ENCODE measurements at places on chromosomes 2 and 18. TPM values are rescaled to one million over a fixed set of nuclear protein-coding genes. Genes with fewer than 3 reads are reported as not detected.

DNA sequence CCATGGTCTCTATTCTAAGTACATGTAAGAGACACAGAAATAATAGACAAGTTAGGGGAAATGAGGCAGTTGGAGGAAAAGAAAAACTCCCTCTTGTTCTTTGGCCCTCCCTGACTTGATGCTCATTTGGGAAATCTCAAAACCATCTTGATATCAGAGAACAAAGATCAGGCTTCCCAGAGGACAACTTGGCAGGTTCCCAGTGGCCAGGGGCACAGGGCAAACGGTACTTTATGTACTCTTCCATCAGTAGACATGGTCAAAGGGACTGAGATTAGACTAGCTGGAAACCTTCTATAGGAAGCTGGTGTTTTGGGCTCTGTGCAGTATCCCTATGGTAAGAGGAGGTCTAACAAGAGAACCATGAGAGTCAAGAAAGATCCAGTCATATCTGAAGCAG, 56.6 kb downstream of the NCKAP5 start:
- no peak overlapping the region for H3K4me3 ChIP-seq
- H3K27ac ChIP-seq = no peak overlapping the region

DNA sequence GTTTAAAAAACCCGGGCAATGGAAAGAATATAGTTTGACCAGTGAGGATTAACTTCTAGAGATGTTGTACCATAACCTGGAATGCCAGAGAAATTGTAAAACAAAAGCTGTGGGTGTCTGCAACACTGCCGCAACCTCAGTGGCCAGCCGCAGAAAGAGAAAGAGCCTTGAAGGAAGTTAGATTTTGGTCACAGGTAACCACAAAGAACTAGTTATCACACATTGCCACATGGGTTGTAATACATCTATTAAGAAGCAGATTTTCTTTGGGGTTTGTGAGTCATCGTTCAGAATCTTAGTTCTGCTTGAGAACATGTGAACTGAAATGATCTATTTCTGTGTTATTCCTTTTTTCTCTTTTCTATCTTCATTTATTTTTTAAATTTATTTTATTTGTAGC, 222.9 kb upstream of the AGAP1 start:
- no peak overlapping the region for H3K4me3 ChIP-seq
- no peaks in the 10 kb centered on the region for H3K27me3 ChIP-seq
- DNase-seq = no peak
- H3K4me1 ChIP-seq = no peaks in the 10 kb centered on the region

DNA sequence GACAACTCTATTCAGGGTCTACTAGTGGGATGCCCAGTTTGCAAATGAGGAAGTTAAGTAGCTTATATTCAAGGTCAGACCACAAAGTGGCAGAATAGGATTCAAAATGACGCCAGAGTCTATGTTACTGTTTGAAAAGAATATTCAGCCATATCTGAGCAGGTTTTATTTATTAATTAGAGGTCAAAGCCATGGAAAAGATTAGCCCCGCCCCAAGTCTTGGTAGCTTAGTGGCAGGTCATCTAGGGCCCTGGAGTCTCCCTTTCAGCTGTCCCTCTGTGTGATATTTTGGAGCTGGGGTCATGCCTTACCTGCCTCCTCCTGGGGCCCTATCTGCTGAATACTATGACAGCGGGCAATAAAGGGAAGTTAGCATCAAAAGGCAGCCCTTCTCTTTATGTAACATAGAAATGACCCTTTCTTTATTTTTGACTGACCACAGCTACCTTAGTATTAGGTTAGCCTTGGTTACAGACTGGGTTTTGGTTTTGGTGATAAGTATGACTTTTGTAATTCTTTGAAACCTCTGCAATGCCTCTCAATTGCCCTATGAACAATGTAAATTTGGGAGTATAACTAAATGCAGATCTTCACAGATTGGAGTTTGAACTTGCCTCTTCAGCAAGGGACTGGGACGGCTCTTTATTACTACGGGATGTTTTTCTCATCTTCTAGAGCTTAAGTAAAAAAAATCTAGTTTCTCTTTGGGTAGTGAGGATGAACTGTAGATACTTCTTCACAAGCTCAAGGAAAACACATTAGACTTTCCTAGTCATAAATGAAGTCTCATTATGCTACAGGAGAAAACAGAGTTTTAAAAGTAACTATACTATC, 153.0 kb upstream of the ITGA4 start:
- DNase-seq = no peak
- H3K27me3 ChIP-seq = no peaks in the 10 kb centered on the region
- no peak overlapping the region for H3K27ac ChIP-seq

GRCh38 chr2:54402350-54402749, 53.8 kb upstream of the SPTBN1 start:
- no peaks in the 10 kb centered on the region for H3K36me3 ChIP-seq
- H3K4me1 ChIP-seq = no peaks in the 10 kb centered on the region
- no peak overlapping the region for H3K27ac ChIP-seq
- no peak for DNase-seq
- no peak overlapping the region for H3K4me3 ChIP-seq

The GALNT5 gene
- not detected for total RNA-seq

- no peak overlapping the region for H3K4me3 ChIP-seq
- H3K27ac ChIP-seq = no peak overlapping the region
These were observed 166.0 kb upstream of the DSEL start for GRCh38 chr18:67682516-67682915.

DNA sequence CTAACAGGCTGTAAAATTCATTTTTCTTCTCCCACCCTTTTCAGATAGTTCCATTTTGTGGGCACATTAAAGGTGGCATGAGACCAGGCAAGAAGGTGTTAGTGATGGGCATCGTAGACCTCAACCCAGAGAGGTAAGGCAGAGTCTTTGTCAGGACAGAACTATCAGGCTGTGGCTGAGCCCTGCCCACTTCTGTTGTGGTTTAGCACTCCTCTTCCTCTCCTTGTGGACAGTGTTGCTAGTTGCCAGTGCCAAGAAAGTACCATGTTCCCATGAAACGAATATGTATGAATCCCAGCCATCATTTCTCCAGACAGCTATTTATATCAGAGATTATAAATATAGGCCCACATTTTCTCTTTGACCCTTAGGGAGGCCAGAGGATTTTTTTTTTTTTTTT, 1.6 kb downstream of the LGALSL start:
- DNase-seq = no peak
- no peaks in the 10 kb centered on the region for H3K27me3 ChIP-seq
- H3K4me3 ChIP-seq = no peak overlapping the region
- H3K36me3 ChIP-seq = peaks cover 7% of the 10 kb centered on the region
- peaks cover 22% of the 10 kb centered on the region for H3K4me1 ChIP-seq

DNA sequence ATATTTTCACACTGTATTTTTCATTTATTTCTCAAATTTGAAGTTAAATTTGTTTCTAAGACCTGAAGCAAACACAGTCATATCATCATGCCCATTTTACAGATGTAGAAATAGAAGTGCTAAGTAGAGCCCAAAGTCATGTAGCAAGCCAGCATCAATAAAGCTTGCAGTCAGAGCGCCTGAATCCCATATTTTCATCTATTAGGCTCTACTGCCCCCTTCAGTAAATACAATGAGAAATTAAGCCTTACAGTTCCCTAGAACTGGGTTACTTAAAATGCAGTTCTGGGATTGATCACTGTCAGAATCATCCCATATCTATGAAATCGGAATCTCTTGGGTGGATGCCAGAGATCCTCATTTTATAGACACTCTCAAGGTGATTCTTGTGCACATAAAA, 419.9 kb downstream of the TGIF1 start:
- no peaks in the 10 kb centered on the region for H3K27me3 ChIP-seq
- no peaks in the 10 kb centered on the region for H3K36me3 ChIP-seq
- DNase-seq = no peak
- peaks cover 13% of the 10 kb centered on the region for H3K4me1 ChIP-seq

The MAB21L4 gene
- not detected for total RNA-seq

DNA sequence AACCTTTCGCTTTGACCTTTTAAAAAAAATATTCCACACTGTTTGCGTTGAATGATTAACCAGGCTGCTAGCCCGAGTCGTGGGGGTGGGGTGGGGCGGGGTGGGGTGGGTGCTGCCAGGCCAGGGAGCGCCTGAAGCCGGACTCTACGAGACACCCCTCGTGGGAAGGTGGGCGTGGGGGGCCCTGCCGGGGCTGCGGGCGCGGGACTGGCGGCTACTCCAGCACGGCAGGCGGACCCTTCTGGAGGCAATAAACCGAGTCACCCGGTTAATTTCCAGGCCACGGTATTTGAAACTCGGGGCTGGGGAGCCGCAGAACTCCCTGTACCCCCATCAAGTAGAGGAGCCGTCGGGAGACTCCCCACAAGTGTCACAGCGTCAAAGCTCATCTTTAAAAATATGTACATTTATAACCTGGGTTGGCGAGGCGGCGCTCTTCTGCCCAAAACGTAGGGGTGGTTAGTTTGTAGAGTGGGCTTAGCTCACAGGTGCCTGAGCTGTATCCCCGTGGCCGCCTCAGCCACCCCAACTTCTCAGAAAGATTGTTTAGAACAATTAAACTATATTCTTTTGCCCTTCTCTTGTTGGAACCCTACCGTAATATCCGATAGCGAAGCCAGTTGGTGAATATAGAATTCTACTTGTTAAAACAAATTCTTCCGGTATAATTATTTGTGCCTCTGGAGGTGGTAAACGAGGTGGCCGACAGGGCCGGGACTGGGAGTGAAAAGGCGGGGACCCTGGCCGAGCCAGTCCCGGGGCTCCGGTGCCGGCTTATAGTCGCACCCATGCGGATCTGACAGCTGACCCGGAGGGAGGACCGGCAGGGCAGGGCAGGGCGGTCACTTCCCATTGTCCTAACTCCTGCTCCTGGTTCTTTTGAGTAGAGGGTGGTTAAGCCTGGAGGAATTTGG, 1.4 kb downstream of the B3GNT2 start:
- peak overlapping the region; percentile 96 for H3K27ac ChIP-seq
- peaks cover 37% of the 10 kb centered on the region for H3K4me1 ChIP-seq
- no peaks in the 10 kb centered on the region for H3K27me3 ChIP-seq
- peak overlapping the region; percentile 94 for H3K4me3 ChIP-seq

The MYCN gene
- 8.1 TPM for total RNA-seq

DNA sequence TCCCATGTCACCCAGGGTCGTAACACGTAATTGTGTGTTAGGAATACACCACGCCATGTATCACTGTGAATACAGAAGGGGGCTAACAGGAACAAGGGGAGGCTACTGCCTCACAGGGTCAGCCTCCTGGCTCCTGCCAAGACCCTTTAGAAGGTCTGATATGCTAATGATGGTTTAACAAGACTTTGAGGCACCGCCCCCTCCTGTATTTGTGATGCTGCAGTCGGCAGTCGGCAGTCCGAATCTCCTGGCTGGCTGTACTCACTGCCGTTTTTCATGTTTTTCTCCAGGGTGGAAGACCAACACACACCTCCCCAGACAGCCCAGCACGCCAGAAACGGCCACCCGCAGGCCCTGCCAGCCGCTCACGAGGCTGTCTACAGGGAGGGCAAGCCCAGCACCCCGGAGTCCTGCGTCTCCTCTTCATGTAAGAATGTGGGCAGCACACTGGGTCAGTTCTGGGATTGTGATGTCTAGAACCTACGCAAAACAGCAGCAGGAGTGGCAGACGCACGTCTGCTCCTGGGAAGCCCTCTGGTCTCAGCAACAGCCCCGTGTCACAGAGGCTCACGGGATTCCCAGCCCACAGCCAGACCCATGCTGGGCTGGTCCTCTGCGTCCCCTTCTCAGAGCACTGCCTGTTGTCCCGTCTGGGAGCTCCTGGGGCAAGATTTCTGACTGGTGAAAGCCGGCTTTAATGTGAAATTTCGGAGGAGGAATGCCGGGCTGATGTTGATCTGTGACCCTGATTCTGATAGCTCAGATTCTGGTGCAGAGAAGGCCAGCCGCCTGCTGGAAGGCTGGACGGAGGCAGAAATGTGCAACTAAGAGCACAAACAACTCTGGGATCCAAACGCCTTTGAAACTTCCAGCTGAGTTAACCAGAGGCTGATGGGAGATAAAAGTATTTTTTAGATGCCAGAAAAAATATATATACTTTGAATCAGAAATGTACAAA, 39.7 kb upstream of the B3GNT7 start:
- no peaks in the 10 kb centered on the region for H3K27me3 ChIP-seq
- H3K4me1 ChIP-seq = no peaks in the 10 kb centered on the region

GRCh38 chr2:647003-647560, 30.1 kb downstream of the TMEM18 start:
- H3K4me1 ChIP-seq = no peaks in the 10 kb centered on the region
- no peak overlapping the region for H3K4me3 ChIP-seq
- H3K36me3 ChIP-seq = no peaks in the 10 kb centered on the region
- H3K27me3 ChIP-seq = no peaks in the 10 kb centered on the region
- H3K27ac ChIP-seq = no peak overlapping the region

GRCh38 chr2:57759131-57759530, 287.5 kb upstream of the VRK2 start:
- H3K4me1 ChIP-seq = peaks cover 8% of the 10 kb centered on the region
- no peak overlapping the region for H3K27ac ChIP-seq
- H3K27me3 ChIP-seq = no peaks in the 10 kb centered on the region
- no peaks in the 10 kb centered on the region for H3K36me3 ChIP-seq
- no peak overlapping the region for H3K4me3 ChIP-seq
- DNase-seq = no peak

DNA sequence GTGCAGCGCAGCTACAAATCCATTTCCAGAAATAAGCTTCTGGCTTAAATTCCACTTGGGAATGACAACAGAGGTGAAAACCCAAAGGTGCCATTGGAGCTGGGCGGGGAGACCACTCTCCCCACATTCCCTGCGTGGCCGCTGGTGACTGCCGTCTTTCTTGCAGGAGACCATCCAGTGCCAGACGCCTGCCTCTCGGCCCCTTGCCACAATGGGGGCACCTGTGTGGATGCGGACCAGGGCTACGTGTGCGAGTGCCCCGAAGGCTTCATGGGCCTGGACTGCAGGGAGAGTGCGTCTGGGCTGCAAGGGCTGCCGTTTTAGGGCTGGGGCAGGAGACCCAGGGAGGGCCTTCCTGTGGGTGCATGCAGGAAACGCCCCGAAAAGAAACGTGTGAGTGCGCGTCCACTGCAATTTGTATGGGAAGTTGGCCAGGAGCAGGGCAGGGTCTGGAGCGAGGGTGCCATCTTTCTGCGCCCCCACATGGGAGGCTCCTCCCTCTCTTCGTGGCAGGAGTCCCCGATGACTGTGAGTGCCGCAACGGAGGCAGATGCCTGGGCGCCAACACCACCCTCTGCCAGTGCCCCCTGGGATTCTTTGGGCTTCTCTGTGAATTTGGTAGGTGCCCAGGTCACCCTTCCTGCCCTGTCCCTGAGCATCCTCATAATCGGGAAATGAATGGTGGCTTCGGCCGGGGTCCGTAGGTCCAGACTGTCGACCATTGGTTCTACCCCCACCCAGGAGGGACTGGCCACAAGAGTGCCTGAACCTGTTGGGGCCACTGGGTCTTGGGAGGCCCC, 49.9 kb downstream of the SNED1 start:
- DNase-seq = no peak
- no peaks in the 10 kb centered on the region for H3K4me1 ChIP-seq
- H3K4me3 ChIP-seq = no peak overlapping the region
- H3K36me3 ChIP-seq = peaks cover 52% of the 10 kb centered on the region
- no peak overlapping the region for H3K27ac ChIP-seq

The MRO gene
- 3.9 TPM for total RNA-seq

- no peaks in the 10 kb centered on the region for H3K36me3 ChIP-seq
- no peak overlapping the region for H3K4me3 ChIP-seq
- no peaks in the 10 kb centered on the region for H3K4me1 ChIP-seq
- DNase-seq = no peak
These were observed 24.2 kb downstream of the PLCL1 start for GRCh38 chr2:197828464-197829135.

GRCh38 chr18:25935356-25935755, 155.1 kb downstream of the SS18 start:
- H3K27me3 ChIP-seq = no peaks in the 10 kb centered on the region
- no peaks in the 10 kb centered on the region for H3K4me1 ChIP-seq
- H3K27ac ChIP-seq = no peak overlapping the region
- H3K36me3 ChIP-seq = no peaks in the 10 kb centered on the region
- DNase-seq = no peak
- H3K4me3 ChIP-seq = no peak overlapping the region

All from thyroid gland (tissue), 4 donors.